Fibroblast of villous mesenchyme (primary cell): ENCODE measurements at places on chromosomes 4 and X.

DNA sequence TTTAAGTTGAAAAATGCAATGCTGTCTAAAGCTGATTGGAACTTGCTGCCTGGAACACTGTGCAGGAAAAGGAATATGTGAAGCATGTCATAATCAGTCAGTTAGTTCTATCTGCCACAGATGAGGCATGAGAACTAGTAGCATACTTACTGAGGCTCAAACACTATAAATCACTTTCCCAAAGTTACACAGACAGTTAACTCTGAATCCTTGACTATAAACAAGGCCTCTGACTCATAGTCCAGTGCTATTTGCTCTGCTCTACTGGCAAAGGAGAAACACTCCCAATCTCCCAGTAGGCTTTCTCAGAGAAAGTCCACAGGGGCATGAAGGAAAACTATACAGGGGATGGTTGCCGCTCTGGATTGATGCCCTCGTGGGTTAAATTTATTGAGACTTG, 2078.4 kb upstream of the TENM3 start:
- peak; percentile 1 for DNase-seq

GRCh38 chr4:22129454-22130029, 181.0 kb upstream of the KCNIP4 start:
- DNase-seq, result peak; percentile 10

- DNase-seq, result no peak
Measured at GRCh38 chr4:179585761-179586160, 2143.5 kb upstream of the AGA start.

DNA sequence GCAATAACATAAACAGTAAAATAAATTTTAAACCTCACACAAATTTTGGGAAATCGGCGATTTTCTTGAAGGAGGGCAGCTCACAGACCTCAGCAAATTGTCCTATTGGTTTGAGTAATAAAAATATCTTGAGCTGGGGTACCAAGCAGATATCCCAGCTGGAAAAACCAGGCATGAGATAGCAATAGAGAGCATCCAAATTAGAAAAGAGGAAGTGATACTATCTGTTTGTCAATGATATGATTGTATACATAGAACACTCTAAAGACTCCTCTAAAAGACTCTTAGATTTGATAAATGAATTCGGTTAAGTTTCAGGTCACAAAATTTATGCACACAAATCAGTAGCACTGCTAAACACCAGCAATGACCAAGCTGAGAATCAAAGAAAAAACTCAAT, 90.5 kb upstream of the ACTRT1 start:
- no peak for DNase-seq

DNA sequence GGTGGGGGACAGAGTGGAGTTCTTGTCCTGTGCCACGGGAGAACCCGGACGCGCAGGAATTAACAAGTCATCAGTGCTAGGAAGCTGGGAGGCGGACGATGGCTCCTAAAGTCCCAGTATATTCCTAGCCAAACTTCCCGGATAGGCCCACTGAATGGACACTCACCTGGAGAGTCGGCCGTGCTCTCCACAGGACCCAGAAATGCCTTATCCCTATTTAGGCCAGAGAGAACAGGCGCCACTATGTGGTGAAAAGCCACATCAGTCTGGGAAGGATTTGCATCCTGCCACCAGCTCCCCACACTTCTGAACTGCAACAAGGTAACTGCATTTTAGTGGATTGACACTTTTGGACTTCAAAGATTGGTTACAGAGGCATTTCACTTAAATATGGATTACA, 1.1 kb downstream of the CFAP299 start:
- DNase-seq, result no peak
